ENCODE measurements at places on chromosomes 7 and 10.

GRCh38 chr7:131498237-131498885, 58.1 kb downstream of the PODXL start:
- no peak for DNase-seq

DNA sequence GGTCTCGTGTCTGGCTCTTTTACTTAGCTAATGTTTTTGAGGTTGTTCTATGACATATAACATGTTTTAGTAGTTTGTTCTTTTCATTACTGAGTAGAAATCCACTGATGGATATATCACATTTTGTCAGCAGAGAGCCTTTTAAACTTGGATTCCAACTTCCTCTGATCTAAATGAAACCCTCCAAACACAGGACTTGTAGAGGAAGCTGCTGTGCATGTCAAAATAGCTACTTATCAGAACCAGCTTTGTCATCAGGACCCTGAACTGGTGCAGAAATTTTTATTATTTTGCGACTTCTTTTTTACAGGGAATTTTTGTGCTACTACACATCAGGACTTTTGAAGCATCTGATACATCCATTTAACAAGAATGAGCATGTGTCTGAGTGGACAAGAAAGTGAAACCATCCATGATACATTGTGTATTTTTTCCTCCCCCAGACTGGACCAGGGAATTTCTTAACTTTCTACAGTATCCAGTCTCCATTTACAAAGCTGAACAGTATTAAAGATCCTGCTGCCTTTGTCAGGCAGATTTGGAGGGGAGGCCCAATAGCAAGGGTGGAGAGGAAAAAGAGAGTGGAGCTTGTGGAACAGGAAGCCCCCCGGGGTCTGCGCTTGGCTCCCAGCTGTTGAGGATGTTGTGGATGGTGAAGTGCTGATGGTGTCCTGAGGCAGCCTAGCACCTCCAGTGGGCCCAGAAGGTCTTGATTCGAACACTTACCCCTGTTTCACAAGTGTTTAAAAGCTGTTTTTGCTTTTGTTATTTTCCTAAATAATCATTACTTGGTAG, 29.3 kb upstream of the MTPAP start:
- DNase-seq: no peak

- no peak for DNase-seq
Measured at GRCh38 chr10:70575874-70576802, 26.4 kb downstream of the PRF1 start.

DNA sequence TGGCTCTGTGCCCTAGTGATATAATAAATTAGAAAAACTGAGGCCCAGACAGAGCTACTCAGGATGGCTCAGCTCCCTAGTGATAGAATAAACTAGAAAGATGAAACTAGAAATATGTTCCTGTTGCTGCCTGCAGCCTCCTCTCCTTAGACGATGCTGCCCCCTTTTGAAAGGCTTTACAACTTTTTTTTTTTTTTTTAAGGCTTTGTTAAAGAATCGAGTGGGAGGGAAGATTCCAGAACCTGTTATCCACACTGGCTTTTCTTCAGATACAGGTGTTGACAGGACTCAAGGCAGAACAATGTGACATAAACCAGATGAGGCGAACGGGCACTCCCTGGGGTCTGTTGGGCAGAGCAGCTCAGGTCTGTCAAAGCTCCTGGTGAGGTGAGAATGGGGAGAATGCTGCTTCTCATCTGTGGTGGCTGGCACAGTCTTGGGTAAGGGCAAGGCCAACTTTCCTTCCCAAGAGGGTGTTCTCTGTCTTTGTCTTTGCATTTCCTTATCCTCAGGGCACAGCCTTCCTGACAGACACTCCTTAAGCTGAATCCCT, 175.1 kb downstream of the COBL start:
- DNase-seq: peak; percentile 39

DNA sequence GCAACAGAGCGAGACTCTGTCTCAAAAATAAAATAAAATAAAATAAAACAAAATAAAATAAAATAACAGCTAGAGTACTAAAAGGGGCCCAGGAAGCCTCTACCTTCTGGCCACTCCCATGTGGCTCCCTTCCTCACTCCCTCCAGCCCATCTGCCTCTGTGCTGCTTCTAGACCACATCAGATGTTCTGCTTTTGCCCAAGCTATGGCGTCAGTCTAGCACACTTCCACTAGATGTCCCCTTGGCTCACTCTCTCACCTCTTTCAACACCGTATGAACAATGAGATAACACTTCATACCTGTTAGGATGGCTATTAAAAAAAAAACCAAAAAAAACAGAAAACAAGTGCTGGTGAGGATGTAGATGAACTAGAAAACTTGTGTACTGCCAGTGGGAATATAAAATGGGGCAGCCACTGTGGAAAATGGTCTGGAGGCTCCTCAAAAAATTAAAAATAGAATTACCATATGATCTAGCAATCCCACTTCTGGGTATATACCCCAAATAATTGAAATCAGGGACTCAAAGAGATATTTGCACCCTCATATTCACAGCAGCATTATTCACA, 132.3 kb downstream of the ARHGAP22 start:
- DNase-seq: no peak

DNA sequence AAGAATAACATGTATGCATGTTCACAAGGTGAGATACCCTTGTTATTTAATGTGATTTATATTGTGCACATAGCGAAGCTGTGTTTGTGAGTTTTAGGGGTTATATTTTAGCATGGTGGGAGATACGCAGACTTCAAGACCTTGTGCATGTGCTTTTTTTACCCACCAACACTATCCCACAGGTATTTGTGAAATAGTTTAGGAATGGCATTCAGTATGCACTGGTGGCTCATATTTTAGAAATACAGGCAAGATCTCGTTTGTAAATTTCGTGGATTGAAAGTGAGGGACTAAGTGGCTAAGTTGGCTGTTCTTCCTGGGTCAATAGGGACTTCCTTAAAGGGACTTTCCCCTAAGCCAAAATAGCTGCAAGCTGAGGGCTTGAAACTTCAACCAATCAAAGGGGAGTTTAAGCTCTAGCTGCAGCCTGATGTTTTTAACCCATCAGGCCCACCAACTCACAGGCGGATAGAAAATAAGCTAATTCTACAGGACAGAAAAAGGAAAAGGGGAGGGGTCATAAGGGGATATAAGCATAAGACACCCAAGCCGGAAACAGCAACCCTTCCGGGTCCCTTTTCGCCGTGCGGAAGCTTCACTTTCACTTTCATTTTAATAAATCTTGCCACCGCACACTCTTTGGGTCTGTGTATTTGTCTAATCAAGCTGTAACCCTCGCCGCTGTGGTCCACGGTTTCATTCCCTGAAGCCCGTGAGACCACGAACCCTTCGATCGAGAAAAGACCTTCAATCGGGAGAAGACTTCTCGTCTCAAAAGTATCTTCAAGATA, 291.0 kb downstream of the GPR158 start:
- DNase-seq: no peak

- peak; percentile 37 for DNase-seq
Measured at GRCh38 chr7:79610313-79610712, 156.8 kb upstream of the MAGI2 start.

- no peak for DNase-seq
Measured at GRCh38 chr10:30853066-30853465, 178.6 kb downstream of the ZNF438 start.

DNA sequence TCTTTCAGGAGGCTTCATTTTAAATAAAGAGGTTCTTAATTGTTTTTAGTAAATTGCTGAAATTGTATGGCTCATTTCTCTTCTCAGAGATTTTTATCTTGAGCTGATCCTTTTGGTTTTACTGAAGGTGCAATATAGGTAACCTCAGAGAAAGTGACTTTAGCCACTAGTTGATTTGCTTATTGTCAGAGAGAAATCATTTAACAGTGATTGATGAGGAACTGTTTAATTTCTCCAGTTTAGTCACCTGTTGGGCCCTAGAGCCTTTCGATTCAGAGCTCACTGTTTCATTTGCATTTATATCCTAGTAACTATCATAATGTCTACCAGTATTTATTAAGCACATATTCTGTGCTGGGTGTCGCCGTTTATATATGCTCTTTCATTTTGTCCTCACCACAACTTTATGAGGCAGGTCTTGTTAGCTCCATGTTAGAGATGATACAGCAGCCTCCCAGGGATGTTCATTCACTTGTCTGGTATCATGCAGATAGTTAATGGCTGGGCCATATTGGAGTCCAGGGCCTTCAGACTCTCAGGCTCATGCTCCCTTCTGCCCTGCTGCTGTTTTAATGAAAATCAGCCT, 42.1 kb downstream of the KAT6B start:
- DNase-seq: no peak

DNA sequence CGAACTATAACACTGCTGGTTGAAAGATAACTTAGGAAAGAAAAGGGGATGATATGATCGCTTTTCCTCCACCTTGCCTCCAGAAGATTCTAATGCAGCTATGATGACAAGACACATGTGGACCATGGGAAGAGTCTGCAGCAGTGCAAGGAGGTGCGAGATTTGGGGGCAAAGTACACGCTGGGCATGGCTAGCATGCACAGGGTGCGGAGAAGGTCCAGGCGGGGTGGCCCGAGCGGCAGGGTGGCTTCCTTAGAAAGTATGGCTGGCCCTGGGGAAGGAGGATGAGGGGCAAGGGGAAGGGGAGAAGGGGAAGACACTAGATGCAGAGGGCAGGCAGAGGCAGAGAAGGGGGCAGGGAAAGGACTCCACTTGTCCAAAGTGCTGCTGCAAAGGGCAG, 15.6 kb downstream of the ATXN7L1 start:
- no peak for DNase-seq
